ENCODE measurements at places on chromosomes 1 and 21.

- no peak overlapping the region for H3K27ac ChIP-seq
- no peak for DNase-seq
- no peaks in the 10 kb centered on the region for H3K27me3 ChIP-seq
- no peaks in the 10 kb centered on the region for H3K4me1 ChIP-seq
These were observed 22.2 kb upstream of the STRIP1 start for GRCh38 chr1:110012100-110012780.

DNA sequence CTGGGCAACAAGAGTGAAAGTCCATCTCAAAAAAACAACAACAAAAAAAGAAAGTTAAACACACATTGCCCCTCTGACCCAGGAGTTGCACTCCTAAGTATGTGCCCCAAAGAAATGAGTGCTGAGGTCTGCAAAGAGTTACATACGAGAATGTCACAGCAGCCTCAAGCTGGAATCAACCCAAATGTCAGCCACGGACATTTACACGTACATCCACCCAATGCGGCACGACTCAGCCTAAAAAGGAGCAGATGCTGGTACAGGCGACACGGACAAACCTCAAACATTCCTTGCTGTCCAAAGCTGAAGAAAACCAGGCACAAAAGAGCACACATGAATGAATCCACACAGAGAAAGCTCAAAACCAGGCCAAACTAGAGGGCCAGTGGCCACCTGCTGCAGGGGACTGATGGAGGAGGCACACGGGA, 46.8 kb upstream of the ECE1 start:
- H3K27me3 ChIP-seq = no peaks in the 10 kb centered on the region
- no peak overlapping the region for H3K4me3 ChIP-seq
- H3K4me1 ChIP-seq = peaks cover 40% of the 10 kb centered on the region
- DNase-seq = no peak
- peak overlapping the region; percentile 98 for H3K27ac ChIP-seq
- H3K36me3 ChIP-seq = no peaks in the 10 kb centered on the region

- H3K27ac ChIP-seq = no peak overlapping the region
- DNase-seq = no peak
- no peaks in the 10 kb centered on the region for H3K36me3 ChIP-seq
- H3K4me3 ChIP-seq = no peak overlapping the region
- H3K27me3 ChIP-seq = no peaks in the 10 kb centered on the region
These were observed 149.5 kb upstream of the BACE2 start for GRCh38 chr21:41018431-41018830.

GRCh38 chr1:241317676-241318075, 39.3 kb downstream of the RGS7 start:
- H3K4me3 ChIP-seq = no peak overlapping the region
- H3K4me1 ChIP-seq = no peaks in the 10 kb centered on the region
- no peak for DNase-seq

GRCh38 chr1:22437573-22437972, 14.1 kb upstream of the ZBTB40 start:
- no peaks in the 10 kb centered on the region for H3K4me1 ChIP-seq
- no peak for DNase-seq
- H3K36me3 ChIP-seq = no peaks in the 10 kb centered on the region

All from breast epithelium (tissue), 4 donors.